ENCODE measurements at places on chromosomes 5 and 9.

DNA sequence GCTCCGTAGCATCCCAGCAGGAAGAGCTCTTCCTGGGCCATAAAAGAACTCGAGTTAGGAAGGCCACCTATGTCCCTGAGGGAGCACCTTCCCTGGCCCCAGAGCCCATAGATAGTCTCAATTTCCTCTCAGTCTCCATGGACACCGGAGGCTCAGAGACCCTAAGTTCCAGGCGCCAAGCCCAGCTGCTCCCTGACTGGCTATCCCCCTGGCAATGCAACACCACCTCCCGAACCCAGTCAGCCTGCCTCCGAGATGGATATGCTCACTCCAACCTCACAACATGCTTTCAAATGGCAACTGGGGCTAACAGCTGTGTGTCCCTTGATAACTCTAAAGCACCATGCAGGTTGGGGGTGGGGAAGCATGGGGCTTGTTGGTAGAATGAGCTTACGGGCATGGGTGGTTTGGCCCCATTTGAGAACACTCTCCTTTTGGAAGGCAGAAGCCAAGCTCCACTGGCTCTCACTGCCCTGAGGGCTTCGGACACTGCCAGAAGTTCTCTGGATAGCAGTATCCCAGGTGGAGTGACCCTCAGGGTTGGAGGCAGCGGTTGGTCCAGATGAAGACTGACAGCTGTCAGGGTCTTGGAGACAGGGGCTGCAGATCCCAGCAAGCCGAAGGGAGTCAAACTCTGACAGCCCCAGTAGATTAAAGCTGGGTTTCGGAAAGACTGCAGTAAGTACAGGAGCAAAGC is 165.3 kb downstream of the PAX5 start:
- DNase-seq: no peak

DNA sequence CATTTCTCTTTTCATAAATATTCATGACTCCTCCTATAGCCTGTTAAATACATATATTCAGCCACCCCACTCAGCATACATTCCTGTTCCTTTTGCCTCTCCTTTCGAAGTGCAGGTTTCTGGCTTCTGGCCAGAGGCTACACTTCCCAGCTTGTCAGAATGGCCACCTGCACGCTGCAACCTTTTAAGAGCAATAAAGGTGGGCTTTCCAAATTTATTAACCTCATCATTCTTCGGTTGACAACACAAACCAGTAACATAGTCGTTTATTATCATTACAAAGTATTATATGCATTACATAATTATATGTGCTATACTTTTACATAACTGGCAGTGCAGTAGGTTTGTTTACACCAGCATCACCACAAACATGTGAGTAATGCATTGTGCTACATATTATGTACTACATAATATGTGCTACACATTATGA is 16.5 kb upstream of the TMEM171 start:
- no peak for DNase-seq

DNA sequence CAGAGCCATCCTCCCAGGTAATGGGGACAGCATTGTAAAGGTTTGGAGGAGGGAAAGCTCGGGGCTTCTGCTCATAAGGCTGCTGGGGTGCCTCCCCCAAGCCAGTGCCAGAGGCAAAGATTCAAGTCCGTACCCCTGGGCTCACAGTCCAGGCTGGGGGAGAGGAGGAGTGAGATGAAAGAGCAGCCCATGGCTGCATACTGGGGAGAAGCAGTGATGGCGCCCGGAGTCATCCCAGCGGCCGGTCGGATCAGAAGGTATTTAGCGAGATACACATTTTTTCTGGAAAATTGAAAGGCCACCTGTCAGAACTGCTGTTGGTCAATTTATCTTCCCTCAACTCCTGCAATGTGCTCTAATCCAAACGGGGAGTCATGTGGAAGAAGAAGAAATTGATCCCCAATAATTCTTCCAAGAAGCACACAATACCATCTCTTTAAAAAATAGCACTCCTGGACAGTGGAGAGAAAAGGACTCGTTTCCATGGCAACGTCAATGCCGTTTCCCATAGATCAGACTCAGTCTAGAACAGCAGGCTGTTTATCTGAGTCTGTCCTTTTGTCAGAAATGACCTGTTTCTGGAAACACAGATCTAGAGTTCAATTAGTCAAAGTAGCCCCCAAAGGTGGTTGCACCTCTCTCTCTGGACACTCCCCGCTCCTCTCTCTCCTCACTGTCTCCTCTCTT is 65.9 kb downstream of the NSG2 start:
- no peak for DNase-seq

DNA sequence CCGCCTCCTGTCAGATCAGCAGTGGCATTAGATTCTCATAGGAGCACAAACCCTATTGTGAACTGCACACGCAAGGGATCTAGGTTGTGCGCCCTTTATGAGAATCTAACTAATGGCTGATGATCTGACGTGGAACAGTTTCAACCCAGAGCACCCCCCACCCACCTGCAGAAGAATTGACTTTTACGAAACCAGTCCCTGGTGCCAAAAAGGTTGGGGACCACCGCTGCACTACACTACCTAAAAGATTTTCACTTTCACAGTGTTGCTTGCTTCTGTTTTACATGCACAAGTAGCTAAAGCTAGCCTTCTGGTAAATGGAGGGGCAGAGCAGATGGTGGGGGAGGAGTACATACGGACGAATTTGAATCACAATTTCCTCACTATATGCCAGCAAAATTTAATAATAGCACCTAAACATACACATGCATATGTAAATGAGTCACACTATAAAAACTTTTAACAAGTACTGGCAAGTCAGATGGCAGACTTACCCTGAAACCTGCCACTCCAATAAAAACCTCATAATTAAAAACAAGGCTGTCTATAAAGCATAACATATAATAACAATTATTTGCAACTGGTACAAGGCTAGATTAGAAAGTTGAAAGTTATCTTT is 24.0 kb upstream of the CDKN2B start:
- DNase-seq: no peak

DNA sequence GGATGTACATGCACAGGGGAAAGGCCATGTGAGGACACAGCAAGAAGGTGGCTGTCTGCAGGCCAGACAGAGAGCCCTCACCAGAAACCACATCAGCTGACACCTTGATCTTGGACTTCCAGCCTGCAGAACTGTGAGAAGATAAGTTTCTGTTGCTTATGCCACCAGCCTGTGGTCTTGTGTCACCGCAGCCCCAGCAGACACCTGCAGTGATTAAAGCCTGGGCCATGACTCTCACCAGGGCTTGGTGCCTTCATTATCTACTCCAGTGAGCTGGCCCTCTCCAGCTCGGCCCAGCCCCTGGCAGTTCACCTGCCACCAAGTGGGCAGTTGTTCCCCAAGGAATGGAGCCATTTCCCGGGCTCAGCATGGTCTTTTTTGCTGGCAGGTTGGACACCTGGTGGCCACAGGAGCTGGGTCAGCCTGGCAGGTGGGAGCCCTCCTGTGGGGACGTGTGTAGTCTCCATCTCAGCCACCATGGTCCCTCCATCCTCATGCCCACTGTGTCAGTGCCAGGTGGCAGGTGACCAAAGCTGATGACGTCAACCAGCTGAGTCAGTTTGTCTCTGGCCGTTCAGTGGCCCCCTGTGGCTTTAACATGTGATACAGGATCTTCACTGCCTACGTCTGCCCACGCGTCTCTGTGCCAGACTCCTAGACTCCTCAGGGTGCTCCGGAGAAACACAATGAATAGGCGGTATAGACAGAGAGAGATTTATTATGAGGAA is 99.9 kb upstream of the PPP1R26 start:
- DNase-seq: no peak

DNA sequence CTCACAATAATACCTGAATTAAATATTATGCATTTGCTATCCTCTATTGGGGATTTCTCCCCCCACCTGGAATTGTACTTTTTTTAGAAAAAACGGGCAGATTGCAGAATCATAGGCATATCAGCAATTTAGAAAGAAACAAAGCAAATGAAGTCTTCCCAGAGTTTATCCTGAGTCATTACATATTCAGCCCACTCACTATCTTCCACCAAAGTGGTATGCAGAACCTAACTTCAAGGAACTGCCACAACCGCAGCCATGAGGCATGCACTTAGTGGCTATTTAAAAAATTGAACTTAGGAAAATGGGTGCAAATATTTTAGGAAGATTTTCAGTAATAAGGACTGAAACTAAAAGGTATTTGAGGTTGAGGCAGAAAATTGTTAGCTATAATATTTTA is 48.6 kb downstream of the UBAP1 start:
- no peak for DNase-seq

DNA sequence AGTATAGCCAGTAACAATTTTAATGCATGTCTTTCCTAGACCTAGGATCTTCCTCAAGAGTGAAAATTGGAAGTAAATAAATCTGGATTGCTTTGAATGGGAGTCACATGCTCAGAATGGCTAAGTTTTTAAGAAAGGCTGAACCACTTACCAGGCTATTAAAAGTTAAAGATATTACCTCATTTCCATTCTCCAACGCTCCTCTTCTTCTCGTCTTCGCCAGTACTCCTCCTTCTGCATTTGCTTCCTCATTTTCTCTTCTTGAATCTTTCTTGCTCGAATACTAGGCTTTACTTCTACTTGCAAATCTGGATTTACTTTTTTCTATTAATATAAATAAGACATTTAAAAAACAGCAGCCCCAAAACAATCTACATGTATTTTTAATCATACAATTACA is 49.6 kb downstream of the ZFR start:
- DNase-seq: no peak

GRCh38 chr9:114655689-114656088 is 1.9 kb downstream of the TEX53 start:
- DNase-seq: no peak

DNA sequence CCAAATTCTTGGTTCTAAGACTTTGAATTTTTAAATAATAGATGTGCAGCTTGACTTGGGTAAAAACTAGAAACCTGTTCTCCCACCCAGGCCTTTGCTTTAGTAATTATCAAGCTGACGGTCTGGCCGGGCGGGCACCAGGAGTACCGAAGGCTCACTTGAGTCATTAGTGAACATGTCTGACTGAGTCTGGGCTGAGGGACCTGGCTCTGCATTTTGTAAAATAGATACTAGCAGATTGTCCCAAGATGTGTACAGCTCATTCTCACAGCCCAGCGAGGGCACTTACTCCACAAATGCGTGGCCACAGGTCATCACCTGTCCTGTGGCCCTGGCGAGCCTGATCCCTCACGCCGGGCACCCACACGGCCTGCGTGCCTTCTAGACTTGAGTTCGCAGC is 216.2 kb downstream of the FANCC start:
- no peak for DNase-seq

GRCh38 chr9:121283080-121283398 is 15.1 kb downstream of the GSN start:
- no peak for DNase-seq

DNA sequence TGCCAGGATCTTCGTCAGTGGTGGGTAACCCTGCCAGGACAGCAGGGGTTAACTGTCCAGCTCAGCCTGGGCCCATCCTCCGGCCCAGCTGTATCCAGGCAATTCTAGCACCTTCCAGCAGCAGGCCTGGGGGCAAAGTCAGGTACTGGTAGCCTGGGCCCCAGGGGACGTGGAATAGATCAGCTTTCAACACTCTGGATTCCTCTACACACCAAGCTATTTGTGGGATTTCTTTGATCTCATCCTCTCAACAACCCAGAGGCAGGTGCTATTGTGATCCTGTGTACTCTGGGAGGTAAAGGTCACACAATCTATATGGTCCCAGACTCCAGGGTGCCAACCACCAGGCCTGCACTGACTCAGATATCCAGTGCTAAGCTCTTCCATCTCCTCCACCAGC is 8.7 kb upstream of the SPOUT1 start:
- no peak for DNase-seq

DNA sequence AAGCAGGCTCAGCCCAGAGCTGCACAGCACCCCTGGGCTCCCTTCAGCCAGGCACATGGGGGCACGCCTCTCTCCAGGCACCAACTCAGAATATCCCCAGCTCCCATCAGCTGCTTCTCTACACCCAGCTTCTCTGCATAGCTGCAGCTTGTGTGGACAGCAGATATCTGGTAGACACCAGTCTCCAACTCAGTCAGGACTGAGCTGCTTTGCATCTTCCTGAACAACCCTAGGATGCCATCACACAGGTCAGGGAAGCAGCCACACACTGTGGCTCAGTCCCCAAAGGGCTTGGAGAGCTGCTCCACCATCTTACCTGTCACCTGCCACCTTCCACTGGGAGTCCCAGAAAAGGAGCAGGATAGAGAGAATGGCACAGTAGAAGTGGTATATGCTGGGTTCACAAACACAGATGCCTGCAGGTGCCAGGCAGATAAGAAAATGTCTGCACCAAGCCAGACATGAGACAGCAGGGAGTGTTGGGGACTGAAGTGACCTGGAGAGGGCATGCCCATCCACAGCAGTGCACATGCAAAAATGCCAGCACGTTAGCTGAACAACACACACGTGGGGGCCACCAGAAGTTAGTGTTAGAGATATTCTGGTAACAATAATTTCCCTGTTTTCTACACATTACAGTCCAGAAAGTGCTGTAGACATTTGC is 42.0 kb downstream of the THBS4 start:
- DNase-seq: no peak

DNA sequence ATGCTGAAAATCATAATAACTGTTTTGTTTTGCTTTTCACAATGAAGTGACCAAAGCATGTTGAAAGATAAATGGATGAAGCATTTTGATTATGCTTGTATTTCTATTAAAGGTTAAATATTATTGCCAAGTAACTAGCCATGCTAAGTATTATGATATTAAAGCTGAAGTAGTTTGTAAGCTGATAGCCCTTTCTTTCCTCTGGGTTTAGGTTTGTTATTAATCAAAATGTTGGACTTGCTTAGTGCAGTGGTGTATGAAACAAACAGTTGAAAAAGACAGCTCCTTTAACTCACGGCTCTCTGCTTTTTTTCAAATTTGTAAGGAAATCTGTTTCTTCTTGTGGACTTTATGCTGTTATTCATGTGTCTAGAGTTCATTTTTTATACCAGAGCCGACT is 246.0 kb downstream of the CWC27 start:
- DNase-seq: no peak

DNA sequence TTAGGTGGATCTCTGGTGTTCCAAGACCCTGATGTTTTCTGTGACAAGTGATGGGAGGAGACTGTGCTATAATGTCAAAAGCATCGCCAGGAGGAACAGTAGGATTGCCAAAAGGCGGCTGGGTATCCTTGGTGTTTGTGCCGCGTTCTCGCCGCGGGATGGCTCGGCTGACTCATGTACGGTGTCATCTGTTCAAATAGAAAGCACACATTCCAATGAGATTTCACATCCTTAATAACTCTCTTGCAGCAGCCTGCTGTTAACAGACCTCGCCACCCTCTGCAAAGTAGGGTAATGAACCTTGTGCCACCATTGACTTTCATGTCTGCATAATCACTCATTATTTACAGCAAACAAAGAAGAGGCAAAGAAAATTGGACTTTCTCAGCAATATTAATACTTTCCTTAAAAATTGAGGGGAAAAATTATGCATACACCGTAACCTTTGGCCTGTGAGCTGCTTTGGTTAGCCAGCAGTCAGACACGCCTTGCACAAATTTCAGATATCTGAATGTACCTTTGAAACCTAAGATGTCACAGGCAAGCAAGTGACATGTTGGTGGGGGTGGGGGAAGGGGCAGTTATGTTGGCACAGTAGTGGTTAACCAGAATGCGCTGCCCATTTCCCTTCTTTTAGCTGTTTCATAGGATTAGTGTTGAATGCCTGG is 289.4 kb downstream of the EFNA5 start:
- DNase-seq: no peak

GRCh38 chr5:176548967-176549444 is at the start of gene CDHR2:
Gene CDHR2, plus strand, starts transcription at chr5:176549342. Its CDS starts 16,011 bp downstream, at chr5:176565353.
- no peak for DNase-seq

GRCh38 chr5:176739461-176740051 is 70.8 kb upstream of the UNC5A start:
- DNase-seq: no peak

Measured in activated T-helper 1 cell treated with Interleukin-2 at 50 U/mL for 16 hours (primary cell).